ENCODE measurements at places on chromosomes 2 and 18.

GRCh38 chr18:59661891-59662701 lies 35.1 kb downstream of the CCBE1 start:
- DNase-seq: no peak

DNA sequence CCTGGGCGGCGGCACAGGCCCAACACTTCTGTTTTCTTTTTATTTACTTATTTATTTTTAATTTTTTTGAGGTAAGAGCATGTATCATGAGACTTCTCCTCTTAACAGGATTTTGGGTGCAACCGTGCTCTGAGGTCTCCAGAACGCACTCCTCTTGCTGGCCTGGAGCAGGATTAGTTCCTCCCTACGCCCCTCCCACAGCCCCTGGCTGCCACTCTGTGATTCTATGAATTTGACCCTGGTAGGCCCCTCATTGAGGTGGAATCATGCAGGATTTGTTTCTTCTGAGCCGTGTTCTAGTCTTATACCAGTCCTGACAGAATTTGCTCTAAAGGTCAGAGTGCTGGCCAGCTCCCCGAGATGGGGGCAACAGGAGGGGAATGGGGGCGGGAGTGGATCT lies 106.5 kb upstream of the HS6ST1 start:
- no peak for DNase-seq

DNA sequence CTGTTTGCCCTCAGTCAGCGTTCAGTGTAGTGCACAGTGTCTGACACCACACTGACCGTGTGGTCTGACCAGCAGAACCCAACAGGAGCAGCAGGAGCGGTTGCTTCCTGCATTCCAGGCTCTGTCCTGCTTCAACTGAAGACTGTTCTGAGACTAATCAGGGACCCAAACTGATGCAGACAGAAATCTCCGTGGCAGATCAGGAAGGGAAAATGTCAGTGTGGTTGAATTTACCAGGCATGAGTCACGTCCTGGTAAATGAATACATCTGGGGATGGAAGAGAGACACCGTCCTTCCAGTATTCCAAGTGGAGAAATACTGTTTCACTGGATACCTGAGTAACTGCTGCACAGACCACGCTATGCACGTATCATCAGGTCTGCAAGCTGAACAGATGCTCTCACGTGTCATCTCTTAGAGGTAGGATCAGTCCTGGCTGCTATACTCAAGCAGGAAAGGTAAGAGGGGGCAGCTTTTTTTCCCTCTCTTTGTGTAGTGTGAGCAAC lies 223.6 kb upstream of the EPAS1 start:
- no peak for DNase-seq

DNA sequence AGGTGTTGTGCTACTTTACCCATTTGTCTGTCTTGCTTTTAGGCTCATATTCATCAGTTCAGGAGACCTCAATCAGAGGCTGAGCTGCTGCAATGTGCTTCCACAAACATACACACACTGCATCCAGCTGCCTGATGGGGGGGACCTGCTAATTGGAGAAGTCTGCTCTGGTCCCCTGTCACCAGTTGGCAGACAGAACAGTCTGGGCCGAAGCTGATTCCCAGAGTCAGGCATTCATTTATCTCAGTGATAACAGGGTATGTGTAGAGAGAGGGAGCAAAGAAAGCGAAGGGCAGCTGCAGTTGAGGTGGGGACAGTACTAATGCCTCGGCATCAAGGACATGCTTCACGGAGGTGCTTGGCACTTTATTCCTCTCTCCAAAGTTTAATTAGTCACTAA lies 584.3 kb upstream of the PIK3C3 start:
- no peak for DNase-seq

- no peak for DNase-seq
Observed at GRCh38 chr2:67974559-67975430, 88.0 kb downstream of the C1D start.

GRCh38 chr2:121884078-121884477 lies 128.6 kb downstream of the TSN start:
- DNase-seq: no peak

DNA sequence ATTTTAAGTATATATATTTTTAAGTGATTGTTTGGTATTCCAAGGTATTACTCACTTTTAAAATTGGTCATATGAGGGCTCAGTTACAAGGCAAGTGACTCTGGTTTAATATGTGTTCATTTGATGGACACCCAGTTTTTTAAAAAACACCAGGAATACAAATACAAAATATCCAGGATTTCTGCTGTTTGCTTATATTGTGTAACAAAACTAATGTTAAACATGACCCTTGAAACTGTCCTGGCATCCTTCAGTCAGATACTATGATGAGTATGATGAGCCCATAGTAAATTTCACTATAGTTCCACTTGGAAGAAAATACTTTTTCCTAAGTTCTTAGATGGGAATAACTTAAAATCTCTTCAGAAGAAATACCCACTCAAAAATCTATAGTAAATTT lies 11.4 kb upstream of the ONECUT2 start:
- DNase-seq: no peak

GRCh38 chr2:205688417-205689200 lies 6.3 kb downstream of the NRP2 start:
- DNase-seq: no peak

DNA sequence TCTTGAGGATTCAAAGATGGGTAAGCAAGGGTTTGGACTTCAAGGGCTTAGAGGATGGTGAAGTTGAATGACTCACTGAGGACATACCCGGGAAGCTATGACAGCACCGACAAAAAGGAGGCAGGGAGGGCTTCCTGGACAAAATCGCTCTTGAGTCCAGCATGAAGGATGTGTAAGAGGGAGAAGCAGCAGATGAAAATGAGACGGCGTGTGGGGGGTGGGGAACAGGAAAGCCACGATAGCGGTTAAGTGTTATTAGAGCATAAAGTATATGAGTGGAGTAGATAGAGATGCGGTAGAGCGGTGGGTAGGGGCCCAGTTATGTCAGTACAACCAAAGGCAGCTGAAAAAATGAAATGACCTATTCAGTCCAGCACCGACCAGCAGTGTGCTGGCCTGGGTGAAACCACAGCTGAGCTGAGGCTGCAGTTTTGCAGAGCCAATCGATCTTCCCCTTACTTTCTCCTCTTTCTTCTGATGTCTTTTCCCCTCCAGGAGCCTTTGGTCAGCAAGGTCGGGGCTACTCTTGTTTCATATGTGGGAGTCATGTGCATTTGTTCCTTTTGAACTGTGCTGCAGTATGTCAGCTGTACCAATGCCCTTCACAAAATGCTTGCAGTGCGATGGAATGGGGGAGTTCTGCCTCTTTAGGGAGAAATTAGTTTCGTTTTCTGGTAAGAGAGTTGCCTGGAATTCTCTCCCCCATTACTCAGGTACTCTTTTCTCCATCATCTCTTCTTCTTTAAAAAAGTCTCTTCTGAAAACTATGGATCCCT lies 2.0 kb upstream of the THUMPD2 start:
- no peak for DNase-seq

All from progenitor cell of endocrine pancreas (in vitro differentiated cells).